Foreskin keratinocyte (primary cell): ENCODE measurements at places on chromosomes 11 and 22. TPM values are rescaled to one million over a fixed set of nuclear protein-coding genes. Genes with fewer than 3 reads are reported as not detected.

Gene SMDT1
- total RNA-seq, result 16.7 and 18.6 TPM in 2 replicates

Gene CSNK2A3
- 1.3 and 1.7 TPM in 2 replicates for total RNA-seq

Gene PIWIL4
- total RNA-seq, result 0.35 and 0.41 TPM in 2 replicates

Gene CDCA5
- 37.4 and 42.8 TPM in 2 replicates for total RNA-seq

Gene AIFM3
- total RNA-seq, result 0.78 and 1.5 TPM in 2 replicates

Gene DMC1
- 2.3 and 4.0 TPM in 2 replicates for total RNA-seq

Gene DEUP1
- total RNA-seq, result not detected in 2 replicates

Gene PNPLA3
- 11.7 and 13.2 TPM in 2 replicates for total RNA-seq

Gene APOL3
- 0.85 and 0.88 TPM in 2 replicates for total RNA-seq

Gene KRTAP5-9
- total RNA-seq, result not detected in 2 replicates

Gene GALNT18
- 35.1 and 36.0 TPM in 2 replicates for total RNA-seq

Gene APOC3
- total RNA-seq, result not detected in 2 replicates

Gene FOLR3
- 11.4 and 13.2 TPM in 2 replicates for total RNA-seq

Gene UBE4A
- total RNA-seq, result 27.4 and 28.1 TPM in 2 replicates

Gene B3GAT1
- 0.03 and 0.07 TPM in 2 replicates for total RNA-seq

Gene APOA5
- total RNA-seq, result not detected in 2 replicates

Gene SLC7A4
- 0.07 and 0.11 TPM in 2 replicates for total RNA-seq

Gene NXPE4
- total RNA-seq, result not detected in 2 replicates

Gene KCNJ1
- 0.03 TPM in 1 of 2 replicates, not detected in the other for total RNA-seq

Gene MLC1
- not detected in 2 replicates for total RNA-seq
